MCF 10A (cell line): ENCODE measurements at places on chromosomes 1 and 21. TPM values are rescaled to one million over a fixed set of nuclear protein-coding genes. Genes with fewer than 3 reads are reported as not detected.

GRCh38 chr1:30028939-30029338 is 694.4 kb downstream of the MATN1 start:
- no peak for DNase-seq

- DNase-seq, result peak; percentile 72
Observed at GRCh38 chr21:36260030-36260787, 59.8 kb upstream of the MORC3 start.

DNA sequence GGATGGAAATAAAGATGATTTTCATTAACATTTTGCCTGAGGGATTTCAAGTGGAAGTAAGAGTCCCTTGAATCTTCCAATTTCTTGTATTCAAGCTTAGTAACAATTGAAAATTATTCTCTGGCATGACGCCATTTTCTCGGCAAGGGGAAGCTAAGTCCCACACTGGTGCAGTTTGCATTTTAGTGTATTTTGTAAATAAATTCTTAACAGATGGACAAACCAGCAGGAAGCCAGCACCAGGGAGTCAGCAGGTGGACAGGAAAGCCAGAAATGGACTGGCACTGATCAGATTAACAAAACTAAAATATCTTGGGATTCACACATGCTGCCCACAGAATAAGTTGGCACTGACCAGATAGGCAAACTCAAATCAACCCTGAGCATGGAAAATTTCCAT is 311.3 kb downstream of the LRRIQ3 start:
- DNase-seq, result no peak

Gene MFSD2A
- 49.1 and 52.9 TPM in 2 replicates for total RNA-seq

DNA sequence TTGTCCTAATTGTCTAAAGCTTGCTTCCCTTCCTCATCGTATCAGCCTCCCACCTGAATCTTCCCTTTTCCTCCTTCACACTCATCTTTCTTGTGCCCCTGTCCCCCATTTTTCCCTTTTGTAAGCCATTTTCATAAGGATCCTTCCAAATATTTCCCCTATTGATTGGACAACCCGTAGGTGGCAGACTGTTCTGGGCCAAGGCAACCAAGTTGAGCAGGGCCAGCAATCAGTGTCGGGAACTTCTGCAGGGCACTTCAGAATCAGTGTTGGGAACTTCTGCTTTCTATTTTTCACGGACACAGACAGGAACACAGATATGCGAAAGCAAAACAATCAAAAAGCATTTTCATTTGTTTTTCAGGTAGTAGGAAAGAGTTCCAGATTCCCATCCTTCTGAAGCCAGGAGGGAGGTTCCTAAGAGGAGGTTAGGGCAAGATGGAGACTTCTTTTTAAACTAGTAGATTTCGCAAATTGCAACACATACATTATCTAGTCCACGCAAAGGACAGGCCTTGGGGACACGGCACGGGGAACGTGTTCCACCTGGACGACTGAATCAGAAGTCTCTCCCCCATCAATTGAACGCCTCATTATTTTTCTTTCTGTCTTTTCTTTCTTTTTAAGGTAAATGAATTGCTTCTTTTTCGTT is 691 bp upstream of the MPZL1 start:
- peak; percentile 76 for DNase-seq

- DNase-seq, result no peak
Observed at GRCh38 chr1:226799634-226800281, 60.7 kb upstream of the ITPKB start.

- DNase-seq, result no peak
Observed at GRCh38 chr1:102185260-102185659, 188.5 kb upstream of the OLFM3 start.
